Effector CD8-positive, alpha-beta T cell (primary cell): ENCODE measurements at places on chromosomes 4 and X.

GRCh38 chr4:142408003-142408441 is 438.1 kb downstream of the INPP4B start:
- DNase-seq, result no peak

DNA sequence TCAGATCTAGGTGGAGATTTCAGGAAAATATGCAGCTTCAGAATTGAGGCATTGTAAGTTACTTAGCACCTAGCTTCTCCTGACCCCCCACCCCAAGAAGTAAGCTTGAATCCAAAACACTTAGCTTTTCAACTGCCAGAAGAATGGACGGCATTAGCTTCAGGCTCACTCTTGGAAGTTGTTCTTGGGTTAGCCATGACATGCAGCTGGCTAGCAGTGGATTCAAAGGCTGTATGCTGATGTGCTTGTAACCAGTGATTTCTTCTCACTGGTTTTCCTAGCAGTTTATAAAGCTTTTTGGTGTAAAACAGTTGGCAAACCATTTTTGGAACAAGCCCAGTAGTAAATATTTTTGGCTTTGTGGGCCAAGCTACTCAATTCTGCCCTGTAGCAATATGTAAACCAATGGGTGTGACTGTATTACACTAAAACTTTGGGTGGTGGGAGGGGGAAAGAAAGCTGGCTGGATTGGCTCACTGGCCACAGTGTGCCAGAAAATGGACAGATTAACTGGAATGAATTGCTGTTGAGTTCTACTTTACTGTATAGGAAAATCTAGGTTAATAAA is 85.6 kb downstream of the SHROOM2 start:
- DNase-seq, result no peak

DNA sequence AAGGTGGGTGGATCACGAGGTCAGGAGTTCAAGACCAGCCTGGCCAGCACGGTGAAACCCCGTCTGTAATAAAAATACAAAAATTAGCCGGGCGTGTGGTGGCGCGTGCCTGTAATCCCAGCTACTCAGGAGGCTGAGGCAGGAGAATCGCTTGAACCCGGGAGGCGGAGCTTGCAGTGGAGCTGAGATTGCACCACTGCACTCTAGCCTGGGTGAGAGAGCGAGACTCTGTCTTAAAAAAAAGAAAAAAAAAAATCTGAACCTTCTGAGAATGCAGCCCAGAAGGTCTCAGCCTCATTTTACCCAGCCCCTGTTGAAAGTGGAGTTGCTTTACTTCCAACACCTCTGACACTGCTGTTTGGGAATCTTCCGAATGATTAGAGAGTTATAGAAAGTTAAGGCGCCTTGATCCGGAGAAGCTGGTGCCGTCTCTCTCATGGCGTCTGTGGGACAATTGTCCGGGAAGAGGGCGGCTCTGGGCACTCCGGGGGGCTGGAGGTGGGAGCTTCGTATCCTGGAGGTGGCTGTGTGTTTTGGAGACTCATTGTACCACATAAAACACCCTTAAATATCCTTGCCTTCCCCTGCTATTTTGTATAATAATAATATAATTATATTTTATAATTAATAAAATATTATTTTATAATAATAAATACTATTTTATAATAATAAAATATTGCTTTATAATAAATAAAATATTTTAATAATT is 92.7 kb upstream of the PPP2R3B start:
- no peak for DNase-seq

- no peak for DNase-seq
These were observed 312.6 kb downstream of the STIM2 start for GRCh38 chr4:27173280-27173679.

GRCh38 chr4:13544606-13545393 is 492 bp upstream of the NKX3-2 start:
- no peak for DNase-seq

DNA sequence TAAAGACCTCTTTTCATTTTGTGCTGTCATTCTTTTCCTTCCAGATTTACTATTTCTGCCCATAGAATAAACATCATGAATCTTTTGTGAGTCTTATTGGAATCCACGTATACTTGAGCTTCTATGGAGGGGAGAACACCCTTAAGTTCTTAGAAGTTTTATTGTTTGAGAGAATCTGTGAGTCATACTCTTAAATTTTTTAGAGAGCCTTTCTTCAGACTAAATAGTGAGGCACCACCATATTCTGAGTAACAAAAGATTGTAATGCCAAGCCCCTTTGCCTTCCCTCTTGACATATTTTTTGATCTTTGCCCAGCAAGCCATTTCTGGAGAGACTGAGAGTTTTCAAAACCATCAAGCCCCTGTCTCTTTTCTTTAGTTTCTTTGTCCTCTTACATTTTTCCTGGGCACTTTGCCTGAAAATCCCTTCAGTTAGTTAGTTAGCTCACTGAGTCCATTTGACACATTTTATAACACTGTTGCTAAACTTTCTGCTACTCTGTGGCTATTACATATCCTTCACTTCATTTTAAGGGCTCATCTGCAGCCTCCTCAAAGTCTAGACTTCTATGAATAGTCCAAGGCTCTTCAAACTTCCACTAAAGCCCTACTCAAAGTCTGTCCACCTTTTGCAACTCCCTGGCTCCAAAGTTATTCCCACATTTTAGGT is 65.3 kb upstream of the NDUFC1 start:
- DNase-seq, result no peak

DNA sequence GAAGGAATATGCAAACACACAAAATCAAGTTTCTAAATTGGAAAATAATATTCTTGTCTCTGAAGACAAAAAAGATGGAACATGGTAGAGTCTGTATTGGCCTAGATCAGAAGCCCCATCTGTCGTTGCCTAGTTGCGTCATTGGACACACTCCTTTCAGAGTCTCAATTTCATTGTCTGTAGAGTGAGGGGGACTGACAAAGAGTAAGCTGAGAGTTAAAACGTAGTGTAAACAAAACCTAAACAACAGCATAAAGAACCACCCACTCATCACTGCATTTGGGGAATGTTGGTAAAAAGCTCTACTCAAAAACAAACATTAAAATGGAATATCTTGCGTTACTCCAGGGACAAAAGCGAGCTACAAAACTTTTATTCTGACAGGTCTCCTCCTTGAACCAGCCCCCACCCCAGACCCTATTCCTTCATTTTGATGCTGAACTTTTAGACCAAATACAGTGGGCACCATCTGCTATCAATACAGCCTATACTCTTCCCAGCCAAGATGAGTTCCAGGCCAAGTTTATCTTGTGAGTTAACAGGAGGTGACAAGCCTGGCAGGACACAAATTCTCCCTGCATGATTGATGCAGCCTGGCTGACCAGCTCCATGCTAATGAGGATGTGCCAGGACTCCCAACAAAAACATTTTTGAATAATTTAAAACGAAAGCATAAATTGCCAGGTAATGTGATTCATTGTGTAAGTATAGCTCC is 125.2 kb downstream of the COL25A1 start:
- no peak for DNase-seq

GRCh38 chr4:129362691-129363274 is 266.8 kb downstream of the C4orf33 start:
- DNase-seq, result peak; percentile 11

- DNase-seq, result peak; percentile 50
These were observed at the start of gene CTSO for GRCh38 chr4:155953151-155954117. TSS of gene CTSO (minus strand) at chr4:155953866. CDS start at chr4:155953847, 19 bp downstream.

- no peak for DNase-seq
These were observed 534.8 kb downstream of the IQCM start for GRCh38 chr4:149280806-149281205.

DNA sequence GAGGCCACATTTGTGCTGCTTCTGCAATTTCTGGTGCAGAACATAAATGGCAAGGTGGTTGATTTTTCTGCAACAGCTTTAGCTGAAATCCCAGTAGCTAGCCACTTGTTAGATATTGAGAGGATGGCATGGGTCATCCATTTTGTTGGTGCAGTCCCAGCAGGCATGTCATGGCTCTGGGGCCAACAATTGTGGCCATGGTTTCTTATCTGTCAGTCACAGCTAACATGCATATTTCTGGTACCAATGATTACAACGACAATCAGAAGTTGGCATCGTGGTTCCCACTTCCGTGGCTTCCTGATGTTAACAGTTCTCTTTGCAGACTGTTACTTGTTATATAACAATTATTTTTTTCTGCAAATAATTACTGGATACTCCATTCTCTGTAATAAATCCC is 42.8 kb upstream of the PRKG2 start:
- DNase-seq, result no peak

GRCh38 chr4:128452415-128452814 is 164.8 kb upstream of the PGRMC2 start:
- no peak for DNase-seq

DNA sequence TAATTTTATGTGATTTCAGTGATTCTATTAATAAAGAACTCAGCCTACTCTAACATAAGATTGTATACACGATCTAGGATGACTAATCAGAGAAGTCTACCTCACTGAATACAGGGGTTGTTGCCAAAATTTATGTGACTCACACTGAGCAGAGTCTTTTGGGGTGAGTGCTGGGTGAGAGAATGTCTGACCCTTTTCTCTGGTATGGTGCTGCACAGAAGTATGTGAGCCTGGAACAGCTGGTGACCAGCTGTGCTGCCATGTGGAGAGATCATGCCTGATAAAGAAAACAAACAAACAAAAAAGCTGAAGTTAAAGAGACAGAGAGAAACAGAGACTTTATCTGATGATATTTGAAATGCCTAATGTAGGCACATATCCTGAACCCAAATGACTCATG is 618.1 kb upstream of the GRIA3 start:
- DNase-seq, result no peak

- DNase-seq, result no peak
These were observed 248.2 kb downstream of the CAMK2D start for GRCh38 chr4:113513382-113513781.

GRCh38 chr4:125389713-125390112 is 75.0 kb downstream of the FAT4 start:
- DNase-seq, result no peak

DNA sequence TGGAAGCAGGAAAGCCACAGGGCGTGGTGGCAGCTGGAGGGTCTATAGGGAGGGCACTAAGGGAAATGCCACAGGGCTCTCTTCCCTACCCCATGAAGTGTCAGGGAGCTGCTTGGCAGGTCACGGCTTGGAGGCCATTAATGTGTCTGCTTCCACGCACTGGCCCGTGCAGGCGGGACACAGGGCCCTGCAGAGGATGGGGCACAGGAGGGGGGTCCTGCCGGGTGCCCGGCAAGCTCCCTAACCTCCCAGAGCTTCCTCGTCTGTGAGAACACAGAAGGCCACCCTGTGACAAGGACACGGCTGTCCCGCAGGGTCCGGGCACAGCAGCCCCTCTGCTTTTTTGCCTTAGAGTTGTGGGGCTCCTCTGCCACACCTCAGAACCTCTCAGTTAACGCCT is 25.5 kb downstream of the FAM53A start:
- no peak for DNase-seq

GRCh38 chrX:72540318-72540717 is 32.3 kb downstream of the HDAC8 start:
- no peak for DNase-seq

DNA sequence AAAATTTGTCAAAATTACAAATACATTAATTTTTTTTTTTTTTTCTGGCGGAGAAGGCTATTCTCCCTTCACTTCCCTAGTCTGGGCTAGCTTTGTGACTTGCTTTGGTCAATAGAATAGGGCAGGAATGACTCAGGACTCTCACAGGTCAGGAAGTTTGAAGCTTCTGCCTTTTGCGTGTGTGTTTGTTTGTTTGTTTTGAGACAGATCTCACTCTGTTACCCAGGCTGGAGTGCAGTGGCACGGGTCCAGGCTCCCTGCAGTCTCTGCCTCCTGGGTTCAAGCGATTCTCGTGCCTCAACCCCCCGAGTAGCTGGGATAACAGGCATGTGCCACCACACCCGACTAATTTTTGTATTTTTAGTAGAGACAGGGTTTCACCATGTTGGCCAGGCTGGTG is 55.9 kb upstream of the USP9X start:
- no peak for DNase-seq

DNA sequence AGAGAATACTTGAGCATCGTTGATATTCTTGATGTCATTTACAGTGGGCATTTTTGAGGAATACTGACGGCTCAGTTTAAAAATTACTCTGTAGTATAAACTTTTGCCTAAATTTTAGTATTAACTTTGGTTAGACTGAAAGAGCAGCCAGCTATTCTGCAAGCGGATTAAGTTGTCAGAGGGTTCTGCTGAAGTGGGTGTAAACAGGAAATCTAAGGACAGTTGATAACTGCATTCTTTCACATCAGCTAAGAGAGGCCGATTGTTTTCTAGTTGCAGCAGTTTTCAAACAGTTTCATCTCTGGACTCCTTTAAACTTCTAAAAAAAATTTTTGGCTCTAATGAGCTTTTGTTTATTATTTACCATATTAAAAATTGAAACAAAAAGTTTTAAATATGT is 149.6 kb downstream of the RAPGEF2 start:
- no peak for DNase-seq
